ENCODE measurements at places on chromosomes 2 and 18.

DNA sequence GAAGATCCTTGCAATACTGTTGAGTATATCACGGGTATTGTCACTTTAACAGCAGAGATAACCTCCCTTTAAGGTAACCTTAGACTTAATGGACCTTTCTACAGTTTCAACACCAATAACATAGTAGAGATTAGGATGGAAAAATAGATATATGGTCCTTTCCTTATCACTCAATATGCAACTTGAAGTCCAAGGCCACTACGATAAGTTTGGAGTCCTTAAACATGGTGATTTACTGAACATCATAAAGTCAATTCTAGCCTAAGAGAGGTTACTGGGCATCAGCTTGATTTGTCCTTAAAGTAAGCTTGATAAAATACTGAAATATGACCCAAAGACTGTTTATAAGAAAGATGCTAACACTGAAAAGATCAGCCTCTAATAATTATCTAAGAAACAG is 203.2 kb downstream of the STK39 start:
- DNase-seq = no peak

GRCh38 chr2:2157400-2157799 is 173.7 kb downstream of the MYT1L start:
- no peak for DNase-seq

DNA sequence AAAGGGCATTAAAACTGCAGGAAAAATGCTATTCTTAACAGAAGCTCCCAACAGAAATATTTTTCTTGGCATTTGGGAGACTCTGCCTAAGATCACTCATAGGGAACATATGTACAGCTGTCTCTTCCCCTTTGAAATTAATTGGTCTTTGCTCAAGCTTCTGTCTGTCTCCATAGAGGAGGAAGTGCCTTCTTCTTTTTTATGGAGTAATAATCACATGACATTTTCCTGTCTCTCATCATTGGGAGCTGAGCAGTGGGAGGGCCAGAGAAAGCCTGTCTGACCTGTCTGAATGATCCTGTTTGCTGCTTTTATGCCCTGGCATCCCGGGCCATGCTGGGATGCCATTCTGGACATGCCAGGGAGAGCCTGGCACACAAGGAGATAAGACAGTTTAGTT is 145.6 kb downstream of the AQP4 start:
- DNase-seq = no peak

DNA sequence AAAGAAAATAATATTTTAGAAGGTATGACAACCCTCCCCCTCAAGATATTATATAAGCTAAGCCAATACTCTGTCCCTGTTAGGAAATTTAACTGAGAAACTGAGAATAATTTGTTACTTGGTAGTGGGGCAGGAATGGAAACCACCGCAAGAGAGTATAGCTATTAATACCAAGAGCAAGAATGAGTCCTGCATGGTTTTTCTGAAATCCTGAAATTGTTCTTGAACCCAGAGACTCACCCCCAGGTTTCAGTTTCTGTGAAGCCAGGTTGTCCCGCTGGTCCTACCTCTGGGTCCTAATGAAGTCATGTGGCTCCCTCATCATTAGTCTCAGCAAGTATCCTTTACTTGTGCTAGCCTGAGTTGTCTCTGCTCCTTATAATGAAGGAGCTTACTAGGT is 671.0 kb upstream of the ACVR2A start:
- no peak for DNase-seq

All from stimulated activated naive CD8-positive, alpha-beta T cell treated with anti-CD3 and anti-CD28 coated beads, Interleukin-15, Interleukin-2, amounts not matched to agents 100 U/mL and 50 U/mL, for 24 hours (primary cell).